ENCODE measurements at places on chromosomes 7 and 10.

DNA sequence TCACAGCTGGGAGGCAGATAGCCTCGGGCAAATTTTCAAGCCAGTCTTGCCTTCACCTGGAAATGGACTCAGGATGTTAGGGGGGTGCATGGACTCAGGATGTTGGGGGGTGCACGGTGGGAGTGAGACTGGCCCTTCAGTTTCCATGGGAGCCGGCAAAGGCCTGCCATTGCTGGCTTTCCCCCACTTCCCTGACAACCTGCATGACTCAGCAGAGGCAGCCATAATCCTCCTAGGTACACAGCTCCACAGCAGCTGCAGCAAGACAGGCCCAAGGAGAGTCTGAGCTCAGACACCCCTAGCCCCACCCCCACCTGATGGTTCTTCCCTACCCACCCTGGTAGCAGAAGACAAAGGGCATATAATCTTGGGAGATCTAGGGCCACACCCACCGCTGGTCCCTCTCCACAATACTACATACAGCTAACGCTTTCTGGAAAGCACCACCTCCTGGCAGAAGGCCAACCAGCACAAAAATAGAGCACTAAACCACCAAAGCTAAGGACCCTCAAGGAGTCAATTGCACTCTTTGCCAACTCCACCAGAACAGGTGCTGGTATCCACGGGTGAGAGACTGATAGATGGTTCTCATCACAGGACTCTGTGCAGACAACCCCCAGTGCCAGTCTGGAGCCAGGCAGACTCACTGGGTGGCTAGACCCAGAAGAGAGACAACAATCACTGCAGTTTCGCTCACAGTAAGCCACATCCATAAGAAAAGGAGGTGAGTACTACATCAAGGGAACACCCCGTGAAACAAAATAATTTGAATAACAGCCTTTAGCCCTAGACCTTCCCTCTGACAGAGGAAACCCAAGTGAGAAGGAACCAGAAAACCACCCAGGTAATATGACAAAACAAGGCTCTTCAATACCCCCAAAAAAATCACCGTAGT is 18.3 kb downstream of the C7orf25 start:
- DNase-seq = no peak

DNA sequence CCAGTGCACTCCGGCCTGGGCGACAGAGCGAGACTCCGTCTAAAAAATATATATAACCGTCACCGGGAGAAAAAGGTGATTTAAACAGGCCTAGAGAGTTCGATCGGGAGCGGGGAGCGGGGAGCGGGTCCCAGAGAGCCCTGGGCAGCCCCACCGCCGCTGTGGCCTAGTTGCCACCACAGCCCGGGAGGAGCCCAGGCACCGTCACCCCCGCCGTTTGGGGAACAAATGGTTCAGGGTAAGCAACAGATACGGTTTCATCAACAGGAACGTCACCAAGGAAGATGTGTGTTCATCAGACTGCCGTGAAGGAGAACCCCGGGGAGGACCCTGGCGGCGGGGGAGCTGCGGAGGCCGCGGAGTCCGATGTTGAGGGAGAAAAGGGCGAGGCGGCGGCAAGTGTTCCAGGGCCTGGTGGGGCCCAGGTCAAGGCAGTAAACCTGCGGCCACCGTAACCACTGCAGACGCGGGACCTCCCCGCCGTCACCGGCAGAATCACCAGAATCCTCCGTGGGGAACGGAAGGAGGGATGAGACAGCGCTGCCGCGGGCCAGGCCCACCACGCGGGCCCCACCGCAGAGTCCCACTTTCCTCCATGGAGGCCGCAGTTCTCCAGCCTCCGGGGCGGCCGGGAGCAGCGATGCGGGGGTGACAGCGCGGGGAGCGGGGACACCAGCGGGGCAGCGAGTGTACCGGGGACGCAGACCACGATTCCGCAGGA is 103.4 kb downstream of the GALNT11 start:
- DNase-seq = no peak

DNA sequence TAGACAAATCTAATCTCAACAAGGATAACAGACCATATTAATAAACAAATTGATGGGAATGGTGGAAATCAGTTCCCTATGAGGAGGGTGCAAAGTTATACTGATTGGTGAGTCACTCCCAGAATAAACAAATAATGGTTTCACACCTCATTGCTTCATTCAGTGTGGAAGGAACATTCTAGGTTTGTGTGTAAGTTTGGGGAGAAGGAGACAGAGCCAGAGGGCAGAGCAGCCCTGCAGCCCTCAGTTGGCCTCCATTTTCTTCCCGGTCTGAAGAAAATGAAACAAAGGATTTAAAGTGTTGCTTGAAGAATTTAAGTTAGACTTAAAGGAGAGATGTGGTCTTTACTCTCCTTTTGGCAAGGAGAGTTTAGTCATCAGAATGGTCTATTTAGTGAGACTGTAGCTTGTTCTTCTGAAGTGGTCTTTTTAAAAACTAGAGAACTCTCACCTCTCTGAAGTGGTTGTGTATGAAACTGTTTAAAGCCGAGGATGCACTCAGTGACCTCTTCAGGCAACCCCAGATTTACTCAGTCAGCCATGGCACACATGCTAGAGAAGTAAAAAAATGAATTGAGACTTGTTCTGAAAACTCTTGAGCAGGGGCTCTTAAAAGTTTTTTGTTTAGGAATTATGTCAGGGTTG is 27.2 kb downstream of the IKZF1 start:
- no peak for DNase-seq

GRCh38 chr7:22622116-22622785 is 104.7 kb upstream of the IL6 start:
- no peak for DNase-seq

DNA sequence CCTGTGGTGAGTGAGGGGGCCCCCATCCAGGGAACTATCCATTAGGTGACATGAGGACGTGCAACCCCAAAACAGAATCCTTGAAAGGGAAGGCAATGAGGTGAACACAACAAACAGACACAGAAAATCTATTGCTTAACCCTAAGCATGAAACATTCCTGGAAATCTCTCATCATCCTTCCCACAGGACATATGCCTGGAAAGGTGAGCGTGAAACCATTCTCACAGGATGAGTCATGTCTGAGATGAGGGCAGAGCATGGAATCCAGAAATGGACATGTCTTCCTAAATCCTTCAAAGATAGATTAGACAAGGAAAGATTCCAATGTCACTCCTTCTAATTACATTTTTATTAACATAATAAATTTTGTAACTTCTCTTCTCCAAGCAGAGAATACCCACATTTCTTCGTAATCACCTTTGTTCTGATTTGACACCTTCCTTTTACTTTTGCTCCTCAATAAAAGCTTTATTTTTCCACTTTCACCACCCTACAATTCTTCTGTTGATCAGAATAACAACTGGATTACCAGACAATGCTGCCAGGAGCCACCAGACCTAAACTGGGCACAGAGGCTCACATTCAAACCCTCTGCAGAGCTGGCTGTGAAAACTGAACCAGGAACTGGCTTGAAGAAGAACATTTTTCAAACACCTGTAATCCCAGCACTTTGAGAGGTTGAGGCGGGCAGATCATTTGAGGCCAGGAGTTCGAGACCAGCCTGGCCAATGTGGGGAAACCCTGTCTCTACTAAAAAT is 67.2 kb downstream of the COBL start:
- no peak for DNase-seq

DNA sequence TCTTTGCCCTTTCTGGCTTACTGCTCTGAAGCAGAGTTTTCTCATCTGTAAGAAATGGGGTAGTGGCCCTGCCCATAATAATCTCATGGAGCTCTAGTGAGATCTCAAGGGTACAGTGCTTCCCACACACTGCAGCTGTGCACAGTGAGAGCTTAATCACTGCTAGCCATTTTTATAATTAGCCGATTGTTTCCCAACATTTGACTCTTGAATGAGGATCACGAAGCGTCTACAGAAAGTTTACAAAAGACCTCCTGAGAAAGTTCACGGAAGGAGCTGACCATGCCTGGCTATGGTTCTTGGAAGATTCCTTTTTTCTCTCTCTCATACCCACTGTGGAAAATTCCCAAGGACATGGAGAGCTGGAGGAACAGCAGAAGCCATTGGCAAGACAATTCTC is 70.4 kb downstream of the FAM171A1 start:
- no peak for DNase-seq

DNA sequence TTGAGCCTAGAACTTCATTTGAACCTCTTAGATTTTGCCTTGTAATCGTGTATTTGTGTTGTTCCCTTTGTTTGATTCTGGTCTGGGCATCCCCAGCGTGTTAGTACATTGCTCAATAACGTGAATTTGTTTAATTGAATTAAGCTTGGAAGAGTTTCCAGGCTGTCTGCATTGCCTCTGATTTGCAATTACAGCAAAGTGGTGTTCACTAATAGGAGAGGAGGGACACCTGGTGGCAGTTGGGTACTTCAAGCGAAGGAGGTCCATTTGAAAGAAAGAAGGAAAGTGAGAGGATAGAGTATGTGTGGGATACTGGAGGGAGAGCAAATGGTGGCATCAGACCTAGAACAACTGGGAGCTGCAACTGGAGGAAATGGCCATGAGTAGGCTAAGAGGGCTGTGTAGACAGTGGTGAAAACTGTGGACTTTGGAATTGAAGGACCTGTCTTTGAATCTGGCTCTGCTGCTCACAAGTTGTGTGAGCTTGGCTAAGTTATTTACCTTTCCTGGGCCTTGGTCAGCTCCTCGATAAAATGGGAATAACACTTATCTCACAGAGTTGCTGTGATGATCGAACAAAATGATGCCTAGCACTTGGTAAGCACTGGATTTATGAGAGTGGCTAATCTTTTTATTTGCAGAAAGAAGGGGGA is 15.1 kb downstream of the LSMEM1 start:
- DNase-seq = no peak

DNA sequence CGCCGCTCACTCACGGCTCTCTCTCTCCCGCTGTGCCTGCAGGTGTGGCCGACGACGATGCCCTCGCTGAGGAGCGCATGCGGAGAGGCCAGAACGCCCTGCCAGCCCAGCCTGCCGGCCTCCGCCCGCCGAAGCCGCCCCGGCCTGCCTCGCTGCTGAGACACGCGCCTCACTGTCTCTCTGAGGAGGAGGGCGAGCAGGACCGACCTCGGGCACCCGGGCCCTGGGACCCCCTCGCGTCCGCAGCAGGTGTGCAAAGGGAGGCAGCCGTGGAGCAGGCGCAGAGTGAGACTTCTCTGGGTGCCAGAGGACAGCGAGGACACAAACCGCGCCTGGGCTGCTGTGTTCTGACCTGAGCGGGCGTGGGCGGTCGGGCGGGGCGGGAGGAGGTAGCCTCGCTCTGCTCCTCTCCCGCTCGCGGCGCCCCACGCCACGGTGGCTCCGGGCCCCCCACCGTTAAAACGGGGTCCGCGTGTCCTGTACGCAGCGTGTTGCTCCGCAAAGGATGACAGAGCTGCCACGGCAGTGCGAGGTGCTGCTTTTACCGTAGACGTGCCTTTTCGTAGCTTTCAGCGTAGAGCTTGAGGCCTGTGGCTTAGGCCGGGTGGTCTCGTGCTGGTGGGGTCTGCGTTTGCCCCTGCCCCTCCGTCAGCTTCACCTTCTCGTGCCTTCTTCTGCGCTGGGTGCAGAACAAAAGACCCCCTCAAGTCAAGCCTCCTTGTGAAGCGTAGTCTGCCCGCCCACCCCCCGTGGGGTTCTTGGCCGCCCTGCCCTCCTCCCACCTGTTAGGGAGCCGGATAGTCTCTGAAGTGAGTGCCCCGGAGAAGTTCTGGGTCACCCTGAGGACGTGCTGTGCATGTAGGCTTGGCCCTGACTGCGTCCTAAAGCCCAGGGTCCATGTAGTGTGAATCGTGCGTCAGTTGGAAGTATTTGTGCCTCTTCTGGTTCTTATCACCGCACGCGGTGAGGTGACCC is 73.2 kb downstream of the DNAJB6 start:
- DNase-seq = no peak

- DNase-seq = no peak
Measured at GRCh38 chr10:132555648-132556575, 18.3 kb downstream of the INPP5A start.

DNA sequence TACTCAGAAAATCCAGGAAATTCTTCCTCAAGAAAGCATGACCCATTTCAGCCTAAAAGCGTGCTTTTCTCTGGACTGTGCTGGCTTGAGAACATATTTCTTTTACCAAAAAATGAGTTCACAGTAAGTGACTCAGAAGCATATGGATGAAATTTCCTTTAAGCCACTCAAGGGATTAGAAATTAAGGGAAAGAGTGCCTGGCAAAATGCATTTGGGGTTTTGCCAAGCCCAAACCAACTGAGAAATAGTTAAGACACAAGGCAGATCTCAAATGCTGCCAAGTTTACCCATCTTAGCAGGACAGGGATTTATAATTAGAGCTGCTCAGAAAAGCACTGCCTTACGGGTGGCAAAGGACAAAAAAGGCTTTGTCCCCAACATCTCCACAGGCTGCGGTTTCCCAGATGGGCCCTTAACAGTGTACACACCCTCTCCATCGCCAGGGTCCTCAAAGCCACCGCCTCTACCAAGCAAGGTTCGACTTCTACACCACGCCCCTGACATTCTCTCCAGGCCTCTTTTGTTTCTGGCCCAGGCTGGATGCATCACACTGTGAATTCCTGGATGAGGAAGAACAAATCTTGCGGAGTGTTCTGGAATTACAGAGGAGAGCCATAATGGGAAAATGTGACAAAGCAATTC is 30.1 kb upstream of the CDHR3 start:
- no peak for DNase-seq

- DNase-seq = no peak
Measured at GRCh38 chr7:37104822-37105518, 343.7 kb downstream of the ELMO1 start.

DNA sequence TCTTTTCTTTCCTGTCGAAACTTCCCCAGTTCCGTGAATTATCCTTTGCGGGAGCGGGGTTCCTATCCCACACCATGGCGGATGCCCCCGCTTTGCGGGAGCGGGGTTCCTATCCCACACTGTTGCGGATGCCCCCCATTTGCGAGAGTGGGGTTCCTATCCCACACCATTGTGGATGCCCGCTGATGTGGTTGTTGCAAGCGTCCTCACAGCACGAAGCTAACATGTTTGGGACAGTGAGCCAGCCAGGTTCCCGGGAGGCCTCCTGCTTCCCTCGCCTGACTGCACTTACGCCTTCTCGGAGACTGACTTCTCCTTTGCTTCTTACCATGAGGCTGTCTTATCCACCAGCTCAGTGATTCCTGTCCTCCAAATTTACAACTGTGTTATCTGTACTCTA is 134.7 kb downstream of the VIPR2 start:
- no peak for DNase-seq

GRCh38 chr7:99383791-99384370 is 9.4 kb downstream of the ARPC1B start:
- DNase-seq = no peak

- DNase-seq = peak; percentile 23
Measured at GRCh38 chr10:116742367-116743265, at the start of gene HSPA12A. HSPA12A (minus strand) TSS chr10:116742566; CDS start chr10:116742469, 97 bp downstream.

All from T-helper 22 cell (primary cell).